ENCODE measurements at places on chromosomes 2 and 18. TPM values are rescaled to one million over a fixed set of nuclear protein-coding genes. Genes with fewer than 3 reads are reported as not detected.

DNA sequence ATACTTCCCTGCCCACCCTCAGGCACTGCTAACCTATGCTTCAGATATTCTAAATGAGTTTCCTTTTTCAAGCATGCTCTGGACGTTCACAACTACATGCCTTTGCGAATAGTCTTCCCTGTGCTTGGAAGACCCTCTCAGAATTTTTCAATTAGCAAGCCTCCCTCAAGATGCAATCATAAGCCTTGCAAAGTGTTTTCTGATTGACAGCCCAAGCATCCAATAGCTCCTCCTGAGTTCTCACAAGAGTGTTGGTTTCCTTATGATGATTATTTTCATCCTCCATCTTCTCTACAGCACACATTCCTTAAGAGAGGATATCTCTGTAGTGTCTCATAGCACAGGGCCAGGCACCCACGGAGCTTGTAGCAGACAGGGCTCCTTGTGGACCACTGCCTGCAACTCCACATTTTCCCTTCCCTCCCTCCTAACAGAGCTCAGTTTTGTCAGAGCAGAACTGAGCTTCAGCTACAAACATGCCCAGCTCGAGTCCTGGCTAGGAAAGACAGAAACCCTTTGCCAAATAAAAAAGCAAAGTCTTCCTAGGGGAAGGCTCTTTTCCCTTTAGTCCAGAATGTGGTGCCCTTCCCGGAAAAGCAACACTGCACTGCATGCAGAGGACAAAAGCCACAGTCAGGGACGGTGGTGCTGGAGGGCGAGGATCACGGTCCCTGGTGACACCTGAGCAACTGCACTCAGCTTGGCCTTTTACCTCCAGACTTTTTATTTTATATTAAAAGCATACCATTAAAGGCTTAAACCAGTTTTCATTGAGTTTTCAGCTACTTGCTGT, 819.8 kb upstream of the ID2 start:
- H3K27me3 ChIP-seq = no peaks in the 10 kb centered on the region
- no peak overlapping the region for H3K27ac ChIP-seq
- no peaks in the 10 kb centered on the region for H3K36me3 ChIP-seq
- H3K4me3 ChIP-seq = no peak overlapping the region
- no peak for DNase-seq

- H3K4me3 ChIP-seq = no peak overlapping the region
- no peaks in the 10 kb centered on the region for H3K4me1 ChIP-seq
- no peak for DNase-seq
- H3K27me3 ChIP-seq = no peaks in the 10 kb centered on the region
- no peaks in the 10 kb centered on the region for H3K36me3 ChIP-seq
- no peak overlapping the region for H3K27ac ChIP-seq
Measured at GRCh38 chr2:174711206-174711605, 53.1 kb downstream of the CHRNA1 start.

GRCh38 chr2:223914324-223914723, 30.8 kb downstream of the WDFY1 start:
- H3K36me3 ChIP-seq = no peaks in the 10 kb centered on the region
- H3K4me1 ChIP-seq = peaks cover 9% of the 10 kb centered on the region
- no peak overlapping the region for H3K27ac ChIP-seq
- no peak overlapping the region for H3K4me3 ChIP-seq
- no peak for DNase-seq

- DNase-seq = no peak
- no peaks in the 10 kb centered on the region for H3K36me3 ChIP-seq
- H3K27ac ChIP-seq = no peak overlapping the region
- H3K4me1 ChIP-seq = peaks cover 23% of the 10 kb centered on the region
Measured at GRCh38 chr18:48674758-48675351, 136.0 kb downstream of the CTIF start.

- H3K36me3 ChIP-seq = no peaks in the 10 kb centered on the region
- DNase-seq = no peak
- H3K4me3 ChIP-seq = no peak overlapping the region
- no peak overlapping the region for H3K27ac ChIP-seq
Measured at GRCh38 chr2:96772903-96773671, 12.4 kb downstream of the CNNM4 start.

- no peaks in the 10 kb centered on the region for H3K27me3 ChIP-seq
- H3K4me1 ChIP-seq = no peaks in the 10 kb centered on the region
- H3K27ac ChIP-seq = no peak overlapping the region
- no peak overlapping the region for H3K4me3 ChIP-seq
- no peak for DNase-seq
- H3K36me3 ChIP-seq = no peaks in the 10 kb centered on the region
Measured at GRCh38 chr18:63374540-63374939, 7.5 kb upstream of the KDSR start.

GRCh38 chr2:29782549-29783458, 138.6 kb downstream of the ALK start:
- H3K4me1 ChIP-seq = no peaks in the 10 kb centered on the region
- no peak for DNase-seq
- H3K4me3 ChIP-seq = no peak overlapping the region
- no peaks in the 10 kb centered on the region for H3K27me3 ChIP-seq

- no peak for DNase-seq
- no peaks in the 10 kb centered on the region for H3K27me3 ChIP-seq
Measured at GRCh38 chr2:19944205-19944845, 42.5 kb upstream of the TTC32 start.

GRCh38 chr2:222525811-222526210, 101.5 kb downstream of the SGPP2 start:
- no peaks in the 10 kb centered on the region for H3K4me1 ChIP-seq
- no peaks in the 10 kb centered on the region for H3K36me3 ChIP-seq
- no peak overlapping the region for H3K4me3 ChIP-seq
- H3K27ac ChIP-seq = no peak overlapping the region

GRCh38 chr2:64283006-64283570, 138.9 kb upstream of the PELI1 start:
- peak overlapping the region; percentile 52 for H3K27ac ChIP-seq
- H3K4me3 ChIP-seq = no peak overlapping the region
- no peaks in the 10 kb centered on the region for H3K36me3 ChIP-seq
- no peaks in the 10 kb centered on the region for H3K27me3 ChIP-seq
- peaks cover 4% of the 10 kb centered on the region for H3K4me1 ChIP-seq
- no peak for DNase-seq

DNA sequence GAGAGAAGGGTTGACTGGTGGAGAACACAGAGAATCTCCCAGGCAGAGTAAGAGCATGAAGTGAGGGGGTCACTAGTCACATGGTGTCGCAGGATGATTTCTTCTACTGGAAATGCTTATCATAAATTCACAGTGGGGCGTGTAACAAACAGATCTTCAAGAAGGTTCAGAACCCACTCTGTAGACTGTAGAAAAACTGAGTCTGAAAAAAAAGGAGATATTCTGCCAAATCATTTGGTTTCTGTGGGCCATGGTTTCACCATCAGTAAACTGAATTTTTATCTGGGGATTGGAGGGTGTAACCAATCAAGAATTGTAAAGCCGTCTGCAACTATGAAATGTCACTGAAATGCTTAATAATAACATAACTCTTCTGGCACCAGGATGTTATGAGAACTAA, 15.0 kb downstream of the TPGS2 start:
- no peak overlapping the region for H3K27ac ChIP-seq
- H3K36me3 ChIP-seq = no peaks in the 10 kb centered on the region
- H3K4me1 ChIP-seq = no peaks in the 10 kb centered on the region
- no peaks in the 10 kb centered on the region for H3K27me3 ChIP-seq

DNA sequence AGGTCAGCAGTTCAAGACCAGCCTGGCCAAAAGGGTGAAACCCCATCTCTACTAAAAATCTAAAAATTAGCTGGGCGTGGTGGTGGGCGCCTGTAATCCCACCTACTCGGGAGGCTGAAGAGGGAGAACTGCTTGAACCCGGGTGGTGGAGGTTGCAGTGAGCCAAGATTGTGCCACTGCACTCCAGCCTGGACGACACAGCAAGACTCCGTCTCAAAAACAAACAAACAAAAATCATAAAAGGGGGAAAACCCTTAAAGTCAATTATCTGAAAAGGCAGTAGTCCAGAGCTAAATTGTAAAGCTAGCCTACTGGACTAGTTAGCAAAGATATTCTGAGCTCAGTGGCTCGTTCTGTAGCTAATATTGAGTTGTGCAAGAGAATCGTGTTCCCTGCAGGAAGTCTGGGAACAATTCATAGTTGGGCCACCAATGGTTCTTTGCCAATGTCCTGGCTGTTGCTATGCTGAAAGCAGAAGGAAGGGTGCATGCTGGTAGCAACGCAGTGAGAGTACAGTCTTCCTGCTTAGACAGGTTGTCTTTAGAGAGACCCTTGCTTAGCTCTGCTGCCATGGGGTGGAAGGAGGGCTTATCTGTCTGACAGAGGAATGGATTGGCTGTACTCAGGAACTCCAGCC, 4.3 kb downstream of the TGOLN2 start:
- no peak overlapping the region for H3K4me3 ChIP-seq
- H3K27me3 ChIP-seq = no peaks in the 10 kb centered on the region
- DNase-seq = no peak
- H3K36me3 ChIP-seq = peaks cover 57% of the 10 kb centered on the region
- H3K27ac ChIP-seq = no peak overlapping the region
- H3K4me1 ChIP-seq = peaks cover 34% of the 10 kb centered on the region

DNA sequence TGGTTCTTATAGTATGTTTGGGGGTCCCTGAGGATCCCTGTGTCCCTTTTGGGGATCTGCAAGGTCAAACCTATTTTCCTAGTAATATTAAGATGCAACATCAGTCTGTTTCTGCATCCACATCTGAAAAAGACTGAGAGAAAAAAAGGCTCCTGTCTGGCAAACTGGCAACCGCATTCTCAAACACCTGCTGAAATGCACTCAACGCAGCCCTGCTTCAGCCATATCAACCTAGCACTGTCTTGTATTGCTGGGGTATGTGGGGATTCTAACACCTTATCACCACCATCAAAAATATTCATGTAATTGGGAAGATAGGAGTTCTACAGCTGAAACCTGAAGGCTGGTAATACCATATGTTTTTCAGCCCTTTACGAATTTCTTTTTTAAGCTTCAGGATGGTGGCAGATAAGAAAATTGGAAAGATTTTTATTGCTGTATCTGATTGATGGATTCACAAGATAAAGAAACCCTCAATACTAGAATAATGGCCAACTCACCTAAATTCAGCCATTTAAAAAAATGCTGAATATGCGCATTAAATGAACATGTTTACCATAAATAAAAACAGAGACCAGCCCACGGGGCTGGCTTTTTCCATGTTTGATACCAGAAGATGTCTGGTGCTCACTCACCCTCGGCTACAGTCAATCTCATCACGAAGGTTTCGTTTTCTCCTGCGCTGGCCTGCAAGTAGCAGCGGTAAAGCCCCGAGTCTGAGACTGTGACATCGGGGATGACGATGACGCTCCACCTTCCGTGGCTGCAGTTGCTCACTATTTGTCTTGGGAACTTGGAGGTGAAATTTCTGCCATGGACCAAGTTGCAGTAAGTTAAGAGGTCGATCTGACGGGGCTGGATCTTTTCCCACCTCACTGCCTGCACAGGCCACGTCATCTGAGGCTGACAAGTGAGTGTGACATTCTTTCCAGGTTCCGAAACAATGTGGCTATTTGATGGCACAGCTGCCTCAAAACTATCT, 52.3 kb downstream of the CD226 start:
- no peak overlapping the region for H3K27ac ChIP-seq
- DNase-seq = no peak
- H3K36me3 ChIP-seq = no peaks in the 10 kb centered on the region
- no peaks in the 10 kb centered on the region for H3K27me3 ChIP-seq

DNA sequence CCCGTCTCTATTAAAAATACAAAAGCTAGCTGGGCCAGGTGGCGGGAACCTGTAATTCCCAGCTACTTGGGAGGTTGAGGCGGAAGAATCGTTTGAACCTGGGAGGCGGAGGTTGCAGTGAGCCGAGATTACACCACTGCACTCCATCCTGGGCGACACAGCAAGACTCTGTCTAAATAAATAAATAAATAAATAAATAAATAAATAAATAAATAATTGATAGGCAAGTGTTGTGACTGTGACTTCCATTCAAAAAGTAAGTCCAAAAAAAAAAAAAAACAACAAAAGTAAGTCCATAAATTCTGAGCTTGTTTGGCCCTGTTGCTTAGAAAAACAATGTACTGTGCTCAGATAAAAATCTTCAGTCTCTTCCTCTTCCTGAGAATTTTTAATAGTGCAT, 2.2 kb downstream of the STON1 start:
- peaks cover 7% of the 10 kb centered on the region for H3K27me3 ChIP-seq
- peak overlapping the region; percentile 83 for H3K27ac ChIP-seq
- peaks cover 13% of the 10 kb centered on the region for H3K4me1 ChIP-seq
- no peak for DNase-seq
- H3K36me3 ChIP-seq = no peaks in the 10 kb centered on the region
- H3K4me3 ChIP-seq = no peak overlapping the region

DNA sequence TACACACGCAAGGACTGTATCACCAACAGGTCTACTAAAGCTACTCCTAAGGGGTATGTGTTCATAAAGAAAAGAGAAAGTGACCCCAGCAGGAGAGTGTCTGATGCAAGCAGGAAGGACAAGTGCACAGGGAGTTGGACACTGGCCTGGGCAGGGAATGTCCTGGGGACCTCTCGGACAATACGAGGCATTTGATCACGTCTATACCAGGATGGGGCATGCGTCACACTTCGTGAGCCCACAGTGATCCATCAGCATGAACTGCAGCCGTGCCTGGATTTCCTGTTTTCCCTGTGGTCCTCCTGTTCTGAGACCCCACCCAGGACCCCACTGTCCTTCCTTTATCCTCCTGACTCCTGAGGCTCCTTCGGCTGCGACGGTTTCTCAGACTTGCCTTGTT, 113.9 kb downstream of the HDAC4 start:
- H3K27ac ChIP-seq = peak overlapping the region; percentile 94
- peaks cover 84% of the 10 kb centered on the region for H3K4me1 ChIP-seq
- DNase-seq = no peak
- H3K36me3 ChIP-seq = no peaks in the 10 kb centered on the region
- H3K27me3 ChIP-seq = no peaks in the 10 kb centered on the region
- no peak overlapping the region for H3K4me3 ChIP-seq

DNA sequence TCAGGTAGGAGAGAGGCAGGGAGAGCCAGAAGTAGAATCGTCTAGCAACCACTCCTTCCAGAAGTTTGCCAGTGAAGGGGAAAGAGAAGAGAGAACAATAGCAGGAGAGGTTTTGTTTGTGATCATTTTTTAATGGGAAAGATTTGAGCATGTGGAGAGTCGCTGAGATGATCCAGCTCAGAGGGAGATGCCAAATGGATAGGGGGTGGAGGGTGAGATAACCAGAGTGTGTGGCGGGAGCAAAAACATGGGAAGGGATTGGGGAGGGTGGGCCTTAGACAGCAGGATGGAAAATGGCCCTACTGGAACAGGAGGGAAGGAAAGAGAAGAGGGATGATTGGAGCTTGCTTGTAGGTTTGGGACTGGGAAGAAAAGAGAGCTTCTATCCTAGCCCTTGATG, 269.8 kb downstream of the GLI2 start:
- H3K4me1 ChIP-seq = no peaks in the 10 kb centered on the region
- H3K27me3 ChIP-seq = no peaks in the 10 kb centered on the region
- H3K36me3 ChIP-seq = no peaks in the 10 kb centered on the region

Gene MALT1
- 24.8 TPM for total RNA-seq

Gene MYO1B
- total RNA-seq = 9.9 TPM

Gene ZNF804A
- not detected for total RNA-seq

Gene ALPG
- not detected for total RNA-seq

Gene B4GALT6
- 1.8 TPM for total RNA-seq

Gene MFSD2B
- total RNA-seq = not detected

Gene MOB4
- 41.3 TPM for total RNA-seq

Gene VSNL1
- not detected for total RNA-seq

Gene MRPL33
- total RNA-seq = 306 TPM

Gene TTC31
- total RNA-seq = 9.6 TPM

Gene PLEK
- total RNA-seq = 2.6 TPM

Gene PRSS56
- 3.2 TPM for total RNA-seq
